ENCODE measurements at places on chromosomes 1 and 21. TPM values are rescaled to one million over a fixed set of nuclear protein-coding genes. Genes with fewer than 3 reads are reported as not detected.

GRCh38 chr1:59763418-59763817 is 51.3 kb upstream of the HOOK1 start:
- no peak for DNase-seq

DNA sequence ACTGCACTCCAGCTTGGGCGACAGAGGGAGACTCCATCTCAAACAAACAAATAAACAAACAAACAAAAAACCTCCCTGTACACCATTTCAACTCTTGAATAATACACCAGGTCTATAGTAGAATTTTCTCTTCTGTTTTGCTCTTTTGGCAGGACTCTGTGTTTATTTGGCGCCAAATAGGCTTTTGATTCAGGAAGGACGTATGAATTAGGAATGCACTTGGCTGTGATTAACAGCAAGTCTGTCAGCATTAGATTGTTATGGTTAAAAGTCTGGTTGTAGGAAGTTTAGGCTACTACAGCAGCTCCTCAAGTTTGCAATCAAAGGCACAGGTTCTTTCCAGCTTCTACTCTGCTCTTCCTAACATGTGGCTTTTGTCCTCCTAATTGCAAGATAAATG is 113.8 kb upstream of the KCNK1 start:
- DNase-seq = peak; percentile 34

DNA sequence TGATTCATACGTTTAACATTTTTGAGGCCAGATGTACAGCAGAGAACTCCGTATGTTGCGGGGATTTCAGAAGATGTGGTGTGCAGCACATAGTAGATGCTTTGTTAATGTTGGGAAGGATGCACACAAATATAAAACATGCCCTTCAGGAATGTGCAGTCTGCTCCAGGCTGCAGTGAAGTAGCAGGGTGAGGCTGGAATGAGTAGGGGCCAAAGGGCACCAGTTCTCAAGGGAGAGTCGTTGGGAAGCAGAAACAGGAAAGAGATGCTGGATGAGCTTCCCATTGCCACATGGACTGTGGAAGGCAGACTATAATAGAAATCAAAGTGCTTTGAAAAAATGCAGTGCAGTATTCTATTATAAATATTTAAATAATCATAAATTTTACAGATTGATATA is 126.9 kb downstream of the NOS1AP start:
- no peak for DNase-seq

DNA sequence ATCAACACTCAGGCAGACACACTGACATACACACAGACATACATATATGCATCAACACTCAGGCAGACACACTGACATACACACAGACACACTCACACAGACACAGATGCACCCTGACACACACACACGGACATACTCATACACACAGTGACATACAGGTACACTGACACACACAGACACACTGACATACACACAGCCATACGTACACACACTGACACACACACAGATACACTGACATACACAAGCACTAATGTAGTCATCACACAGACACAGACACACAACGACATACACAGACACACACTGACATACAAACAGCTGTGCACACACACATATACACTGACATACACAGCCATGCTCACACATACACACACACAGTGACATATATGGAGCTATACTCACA is 131.0 kb upstream of the CSF3R start:
- DNase-seq = no peak

GRCh38 chr1:167775178-167775577 is 53.4 kb downstream of the MPZL1 start:
- peak; percentile 5 for DNase-seq

GRCh38 chr1:51936531-51936930 is 54.0 kb downstream of the RAB3B start:
- no peak for DNase-seq

DNA sequence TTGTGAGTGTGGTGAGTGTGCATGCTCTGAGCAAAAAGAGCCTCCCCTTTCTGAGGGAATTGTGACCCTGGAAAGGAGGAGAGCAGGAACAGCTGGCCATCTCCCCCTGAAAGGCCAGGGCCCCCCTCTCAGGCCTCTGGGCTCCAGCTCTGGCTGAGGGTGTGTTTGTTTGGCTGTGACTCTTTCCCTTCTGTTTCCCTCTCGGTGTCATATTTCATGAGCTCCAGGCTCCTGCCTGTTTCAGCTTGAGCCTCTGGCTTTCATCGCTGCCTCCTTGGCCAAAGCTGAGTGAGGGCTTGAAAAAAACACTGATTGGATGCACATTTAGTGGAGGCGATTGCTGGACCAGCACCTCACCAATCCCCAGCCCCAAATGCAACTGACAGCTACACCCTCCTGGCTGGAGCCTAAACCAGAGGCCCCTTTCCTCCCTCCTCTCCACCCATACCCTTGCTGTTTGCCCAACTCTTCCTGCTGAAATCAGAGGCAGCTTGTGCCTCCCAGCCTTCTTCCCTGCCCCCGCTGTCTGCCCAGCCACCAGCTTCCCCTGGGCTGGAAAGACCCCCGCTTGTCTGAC is 64.1 kb downstream of the DDR2 start:
- no peak for DNase-seq

GRCh38 chr1:9010781-9011323 is 15.4 kb downstream of the SLC2A7 start:
- DNase-seq = no peak

GRCh38 chr1:41659903-41660302 is 175.4 kb upstream of the EDN2 start:
- no peak for DNase-seq

DNA sequence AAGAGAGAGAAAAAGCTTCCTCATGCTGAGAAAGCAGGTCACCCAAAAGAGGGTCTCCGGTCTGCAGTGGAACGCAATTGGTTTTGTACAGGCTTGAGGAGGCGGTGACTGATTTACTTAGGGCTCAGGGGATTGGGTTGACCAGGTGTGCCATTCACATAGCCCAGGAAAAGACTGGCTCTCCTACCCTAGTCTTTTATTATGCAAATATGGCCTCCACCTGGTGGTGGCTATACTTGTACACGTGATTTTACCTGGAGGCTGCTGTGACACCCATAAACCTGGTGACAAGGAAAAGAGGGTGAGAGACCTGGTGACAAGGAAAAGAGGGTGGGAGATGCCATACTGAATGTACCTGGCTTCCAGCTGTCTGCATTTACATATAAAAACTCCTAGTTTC is 49.9 kb downstream of the DNTTIP2 start:
- peak; percentile 37 for DNase-seq

DNA sequence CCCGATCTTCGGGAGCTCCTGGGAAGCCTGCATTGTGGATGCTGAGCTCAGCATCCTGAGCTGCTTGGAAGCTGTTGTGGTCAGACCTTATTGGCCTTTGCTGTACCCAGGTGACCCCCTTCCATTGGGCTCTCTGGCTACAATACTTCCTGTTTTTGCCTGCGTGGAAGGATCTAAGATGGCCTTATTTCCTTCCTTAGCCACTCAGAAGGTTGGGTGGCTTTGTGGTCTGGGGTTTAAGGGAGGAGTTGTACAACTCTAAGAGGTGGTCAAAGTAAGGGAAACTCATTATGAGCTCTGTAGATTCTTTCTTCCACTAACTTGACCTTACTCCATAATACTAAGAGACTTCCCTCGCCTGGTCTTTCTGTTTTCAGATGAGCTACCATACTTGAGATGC is 17.7 kb downstream of the PFKFB2 start:
- no peak for DNase-seq

GRCh38 chr1:151568626-151569088 is 28.5 kb downstream of the TUFT1 start:
- DNase-seq = no peak

DNA sequence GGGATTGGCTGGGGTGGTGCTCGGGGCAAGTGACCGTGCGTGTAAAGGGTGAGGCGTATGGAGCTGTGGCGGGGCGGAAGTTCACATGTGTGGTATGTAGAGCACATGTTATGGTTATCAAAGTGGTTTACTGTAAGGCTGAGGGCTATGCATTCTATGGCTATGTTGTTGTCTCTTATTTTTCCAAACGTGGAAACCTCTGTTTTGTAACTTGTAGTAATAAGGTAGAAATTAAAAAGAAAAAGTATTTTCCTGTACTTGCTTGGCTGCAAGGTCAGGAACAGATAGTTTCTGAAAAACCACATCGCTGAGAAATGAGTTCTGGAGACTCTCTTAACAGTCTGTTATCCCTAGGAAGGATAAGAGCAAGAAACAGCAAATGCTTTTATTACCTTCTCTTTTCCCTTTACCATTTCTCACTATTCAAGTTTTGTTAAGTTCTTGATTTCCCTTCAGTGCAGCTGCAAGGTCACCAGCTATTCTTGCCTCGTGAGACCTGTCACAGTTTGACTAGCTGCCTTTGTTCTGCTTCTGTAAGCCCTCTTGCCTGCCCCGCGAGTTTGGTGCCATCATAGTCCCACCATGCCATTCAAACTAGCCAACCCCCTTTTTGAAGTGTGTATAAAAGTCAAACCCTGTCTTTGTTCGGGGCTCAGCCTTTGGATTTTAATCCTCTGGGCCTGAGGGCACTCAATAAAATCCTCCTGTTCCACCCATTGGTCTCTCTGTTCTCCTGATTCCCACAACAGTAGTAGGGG is 9.5 kb downstream of the RNU1-2 start:
- no peak for DNase-seq

GRCh38 chr21:29017639-29018237 is 1.4 kb downstream of the RWDD2B start:
- no peak for DNase-seq

- DNase-seq = no peak
These were observed 32.0 kb downstream of the DUSP10 start for GRCh38 chr1:221709854-221710253.

GRCh38 chr1:219837274-219837993 is 90.9 kb downstream of the SLC30A10 start:
- no peak for DNase-seq

DNA sequence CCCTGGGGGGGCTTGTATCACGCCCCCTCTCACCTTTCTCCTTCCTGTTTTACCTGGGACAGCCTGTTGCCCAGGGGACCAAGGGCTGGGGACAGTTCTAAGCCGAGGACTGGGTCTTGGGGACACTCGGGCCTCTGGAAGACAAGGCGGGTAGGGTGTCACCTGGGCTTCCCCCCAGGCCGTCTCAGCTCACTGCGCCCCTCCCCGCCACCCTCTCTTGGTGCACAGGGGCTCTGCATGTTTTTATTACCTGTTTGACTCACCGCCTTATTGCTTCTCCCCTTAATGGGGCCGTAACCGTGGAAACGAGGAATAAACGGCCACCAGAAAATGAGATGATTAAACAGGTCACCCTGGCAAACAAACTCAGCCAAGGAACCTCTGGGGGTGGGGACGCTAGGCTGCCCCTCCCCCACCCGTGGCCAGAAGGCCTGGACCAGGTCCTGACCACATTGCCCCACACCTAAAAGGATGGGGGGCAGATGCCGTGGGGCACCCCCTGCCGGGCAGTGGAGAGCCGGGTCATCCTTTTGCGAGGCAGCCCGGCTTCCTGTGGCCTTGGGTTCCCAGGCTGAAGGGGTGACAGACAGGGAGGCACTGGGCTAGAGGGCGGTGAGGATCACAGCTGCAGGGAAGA is 109.9 kb downstream of the CASZ1 start:
- no peak for DNase-seq

DNA sequence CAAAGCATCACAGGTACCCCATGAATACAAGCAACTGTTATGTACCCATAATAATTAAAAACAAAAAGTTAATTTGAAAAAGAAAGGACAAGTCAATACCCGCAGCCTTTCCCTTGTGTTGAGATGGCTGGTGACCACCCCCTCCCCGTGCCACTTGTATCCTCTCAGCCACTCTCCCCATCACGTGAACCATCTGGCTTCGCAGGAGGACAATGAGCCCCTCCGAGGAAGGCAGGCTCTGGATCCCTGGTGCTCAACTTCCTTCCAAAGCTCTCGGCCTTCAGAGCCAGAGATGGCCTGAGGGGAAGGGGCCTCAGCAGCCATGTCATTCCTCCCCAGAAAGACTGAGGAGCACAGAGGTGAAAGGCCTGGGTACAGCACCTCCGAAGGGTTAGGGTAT is 120.4 kb upstream of the RAB4A start:
- no peak for DNase-seq

GRCh38 chr21:37848721-37849490 is 67.4 kb downstream of the KCNJ6 start:
- no peak for DNase-seq

DNA sequence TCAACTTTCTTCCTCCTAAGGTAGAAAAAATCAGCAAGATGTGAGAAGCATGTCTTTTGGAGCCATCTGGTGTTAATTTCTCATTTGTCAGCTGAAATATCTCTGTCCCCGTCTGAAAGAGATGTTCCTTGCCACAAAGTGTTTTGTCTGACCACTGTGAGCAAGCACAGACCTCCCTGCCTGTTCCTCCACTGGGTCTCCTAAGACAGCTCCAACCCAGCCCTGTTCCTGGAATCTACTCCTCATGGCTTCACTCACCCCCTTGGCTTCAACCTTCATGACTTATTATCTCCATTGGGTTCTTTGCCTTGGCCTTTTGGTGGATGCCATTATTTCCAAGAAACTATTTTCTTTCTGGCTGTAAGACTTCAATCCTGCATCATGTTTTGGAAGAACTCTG is 65.7 kb upstream of the CACHD1 start:
- DNase-seq = no peak

- DNase-seq = peak; percentile 90
These were observed 3.4 kb downstream of the PRAMEF12 start for GRCh38 chr1:12776801-12777557.

DNA sequence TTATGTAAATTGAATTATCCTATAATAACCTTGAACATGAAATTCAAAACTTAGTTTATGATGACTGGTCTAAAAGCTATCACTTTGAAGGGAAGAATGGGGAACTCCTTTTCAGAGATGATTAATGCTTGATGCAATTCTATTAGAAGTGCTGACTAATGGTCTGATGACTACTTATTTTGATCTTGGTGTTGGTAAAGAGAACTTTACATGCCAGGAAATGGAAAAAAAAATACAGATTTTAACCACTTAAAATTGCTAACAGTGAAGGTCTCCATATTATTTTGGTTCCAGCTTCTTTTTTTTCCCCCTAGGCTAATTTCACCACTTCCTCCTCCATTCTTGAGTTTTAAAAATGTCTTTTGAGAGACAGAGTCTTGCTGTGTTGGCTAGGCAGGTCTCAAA is 22.9 kb downstream of the S1PR1 start:
- no peak for DNase-seq

GRCh38 chr1:28135371-28136168 is 40.9 kb downstream of the PTAFR start:
- no peak for DNase-seq

DNA sequence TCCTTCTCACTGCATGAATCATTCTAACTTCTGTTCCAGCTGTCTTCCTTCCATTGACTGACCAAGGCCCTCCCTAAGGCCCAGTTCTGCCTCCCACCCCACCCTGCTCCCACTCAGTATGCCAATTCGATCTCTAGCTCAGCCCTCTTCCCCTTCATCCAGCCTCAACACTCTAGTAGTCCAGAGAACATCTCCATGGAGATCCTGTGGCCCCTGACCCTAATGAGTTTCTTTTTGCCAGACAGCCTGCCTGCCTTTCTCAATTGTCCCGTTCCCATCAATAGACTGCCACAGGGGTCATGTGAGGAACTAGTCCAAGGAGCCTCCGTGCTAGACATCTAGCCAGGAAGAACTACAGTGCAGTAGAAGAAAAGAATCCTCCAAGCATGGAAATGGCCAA is 26.4 kb downstream of the RRAGC start:
- DNase-seq = no peak

Gene AMIGO1
- 23.7 TPM for total RNA-seq

Gene ANKRD34A
- total RNA-seq = 1.2 TPM

Gene FAAH
- 6.8 TPM for total RNA-seq

Gene LRRC53
- under 0.01 TPM for total RNA-seq

Gene TNFSF4
- total RNA-seq = 2.3 TPM

Gene LMX1A
- total RNA-seq = 0.32 TPM

Gene TAS1R3
- total RNA-seq = 0.32 TPM

Gene PITHD1
- 66.6 TPM for total RNA-seq

Gene ANGPTL3
- total RNA-seq = not detected

Gene RNF207
- 10.8 TPM for total RNA-seq

Gene RNU1-3
- not detected for total RNA-seq

Gene SPATA46
- not detected for total RNA-seq

Gene FABP3
- total RNA-seq = 35.8 TPM

Gene GJB3
- not detected for total RNA-seq
